ENCODE measurements at places on chromosomes 11 and 22.
A peak's percentile ranks its signal among the peaks of the same experiment; 100 is the strongest.

GRCh38 chr11:13952668-13953067, 9.9 kb upstream of the SPON1 start:
- DNase-seq: no peak

- no peak for DNase-seq
These were observed 69.5 kb downstream of the ZNRF3 start for GRCh38 chr22:28952857-28953256.

DNA sequence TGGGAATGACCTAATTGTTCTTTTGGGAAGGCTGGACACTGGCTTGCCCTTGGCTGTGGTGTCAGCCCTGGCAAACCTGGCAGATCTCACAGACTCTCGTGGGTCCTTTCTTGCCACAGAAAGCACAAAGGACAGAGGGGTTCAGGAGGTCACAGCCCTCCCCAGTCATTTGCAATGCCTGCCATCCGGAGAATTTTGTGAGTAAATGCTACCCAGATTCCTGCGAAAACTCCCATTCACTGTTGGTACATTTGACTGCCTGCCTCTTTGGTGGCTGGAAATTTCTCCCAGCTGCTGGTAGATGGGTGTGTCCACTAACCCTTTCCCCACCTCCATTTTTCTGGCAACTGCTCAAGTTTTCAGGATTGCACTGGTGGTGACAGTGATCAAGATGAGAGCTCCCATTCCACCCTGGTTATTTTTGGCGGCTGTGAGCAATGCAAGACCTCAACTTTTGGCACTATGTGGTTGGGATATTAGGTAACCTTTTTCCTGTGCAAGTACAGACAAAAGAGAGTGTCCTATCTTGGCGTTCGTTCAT, 155.7 kb downstream of the NAV2 start:
- DNase-seq: no peak

GRCh38 chr11:9203691-9204311, 61.3 kb downstream of the DENND5A start:
- DNase-seq: peak; percentile 26

DNA sequence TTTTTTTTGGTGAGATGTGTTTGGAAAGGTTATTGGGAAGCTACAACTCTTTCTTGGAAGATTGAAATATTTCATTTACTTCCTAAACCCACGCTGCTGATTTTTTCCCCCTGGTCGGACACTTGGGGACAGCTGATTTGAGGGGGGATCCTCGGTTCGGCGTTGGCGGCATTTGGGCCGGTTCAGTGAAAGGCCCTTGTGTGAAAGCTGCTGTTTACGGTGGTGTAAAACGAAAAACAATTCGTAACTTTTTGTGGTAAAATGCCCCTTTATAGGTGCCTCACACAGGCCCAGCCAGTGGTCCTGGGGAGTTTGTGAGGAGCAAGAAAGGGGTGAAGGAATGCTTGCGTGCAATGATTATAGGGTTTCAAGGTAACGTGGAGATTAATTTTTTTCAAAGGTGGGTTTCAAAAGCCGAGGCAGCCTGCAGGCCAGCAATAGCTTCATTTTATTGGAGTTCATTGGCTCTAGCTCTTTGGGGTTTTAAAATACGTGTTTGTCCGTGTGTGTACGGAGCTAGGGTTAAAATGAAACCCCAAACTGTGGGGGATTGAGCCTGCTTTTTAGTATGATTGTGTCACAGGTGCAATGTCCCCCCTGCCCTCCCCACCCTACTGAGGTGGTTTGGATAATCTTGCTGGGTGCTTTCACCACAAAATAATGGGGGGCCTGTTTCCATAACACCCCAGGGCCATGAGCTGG, 77.2 kb upstream of the PPARA start:
- DNase-seq: no peak

GRCh38 chr11:44471603-44472002, 93.9 kb upstream of the CD82 start:
- no peak for DNase-seq

DNA sequence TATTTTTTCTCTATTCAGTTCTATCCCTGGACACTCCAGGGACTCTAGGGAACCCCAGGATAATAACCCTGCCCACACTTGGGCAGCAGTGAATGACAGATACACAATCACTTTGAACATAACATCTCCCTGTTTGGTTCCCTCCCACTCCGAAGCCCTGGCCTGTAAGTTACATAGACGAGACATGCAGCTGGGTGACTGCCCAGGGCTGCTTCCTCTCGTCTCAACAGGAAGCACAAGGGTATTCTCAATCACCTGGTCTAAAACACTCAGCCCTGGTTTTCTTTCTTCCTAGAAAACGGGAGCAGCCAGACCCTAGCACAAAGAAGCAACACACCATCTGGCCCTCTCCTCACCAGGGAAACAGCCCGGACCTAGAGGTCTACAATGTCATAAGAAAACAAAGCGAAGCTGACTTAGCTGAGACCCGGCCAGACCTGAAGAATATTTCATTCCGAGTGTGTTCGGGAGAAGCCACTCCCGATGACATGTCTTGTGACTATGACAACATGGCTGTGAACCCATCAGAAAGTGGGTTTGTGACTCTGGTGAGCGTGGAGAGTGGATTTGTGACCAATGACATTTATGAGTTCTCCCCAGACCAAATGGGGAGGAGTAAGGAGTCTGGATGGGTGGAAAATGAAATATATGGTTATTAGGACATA, 19.4 kb downstream of the LAYN start:
- no peak for DNase-seq

GRCh38 chr11:7775689-7776088, 21.1 kb downstream of the OR5P2 start:
- no peak for DNase-seq

GRCh38 chr11:32894149-32894827, 1.7 kb downstream of the QSER1 start:
- DNase-seq: no peak

DNA sequence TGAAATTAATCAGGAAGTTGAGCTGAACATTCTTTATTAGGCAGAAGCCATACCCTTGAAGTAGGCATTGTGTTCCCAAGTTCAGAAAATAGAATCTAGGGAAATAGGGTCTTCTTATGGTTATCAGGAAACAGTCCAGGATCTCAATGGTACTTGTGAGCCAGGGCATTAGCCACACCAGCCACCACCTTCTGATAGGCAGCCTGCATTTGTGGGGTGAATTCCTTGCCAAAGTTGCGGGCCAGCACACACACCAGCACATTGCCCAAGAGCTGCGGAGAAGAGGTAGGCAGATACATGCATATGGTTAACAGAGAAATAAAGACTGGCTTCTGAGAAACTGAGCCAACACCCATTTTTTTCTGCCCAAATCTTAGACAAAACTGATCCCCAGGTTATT, 1.5 kb downstream of the HBD start:
- DNase-seq: no peak

GRCh38 chr11:48108231-48109045, 108.2 kb upstream of the OR4B1 start:
- no peak for DNase-seq

DNA sequence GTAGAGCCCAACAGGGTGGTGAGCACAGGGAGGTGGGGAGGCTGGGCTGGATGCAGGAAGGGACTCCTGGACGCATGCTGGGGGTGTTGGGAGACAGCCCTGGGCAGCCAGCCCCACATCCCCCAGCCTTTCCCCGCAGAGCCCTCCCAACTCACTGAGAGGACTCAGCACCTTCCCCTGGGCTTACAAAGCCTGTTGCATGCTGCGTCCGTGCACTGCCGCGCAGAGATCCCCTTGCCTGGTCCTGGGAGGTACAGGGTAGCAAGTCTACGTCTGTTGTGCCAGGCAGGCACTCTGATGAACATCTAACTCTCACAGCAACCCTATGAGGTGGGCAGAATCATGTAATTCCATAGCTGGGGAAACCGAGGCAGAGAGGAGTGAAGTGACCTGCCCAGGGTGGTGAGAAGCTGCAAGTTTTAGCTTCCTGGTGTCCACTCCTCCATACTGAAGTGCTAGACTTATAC, 33.9 kb upstream of the TCF20 start:
- DNase-seq: no peak

DNA sequence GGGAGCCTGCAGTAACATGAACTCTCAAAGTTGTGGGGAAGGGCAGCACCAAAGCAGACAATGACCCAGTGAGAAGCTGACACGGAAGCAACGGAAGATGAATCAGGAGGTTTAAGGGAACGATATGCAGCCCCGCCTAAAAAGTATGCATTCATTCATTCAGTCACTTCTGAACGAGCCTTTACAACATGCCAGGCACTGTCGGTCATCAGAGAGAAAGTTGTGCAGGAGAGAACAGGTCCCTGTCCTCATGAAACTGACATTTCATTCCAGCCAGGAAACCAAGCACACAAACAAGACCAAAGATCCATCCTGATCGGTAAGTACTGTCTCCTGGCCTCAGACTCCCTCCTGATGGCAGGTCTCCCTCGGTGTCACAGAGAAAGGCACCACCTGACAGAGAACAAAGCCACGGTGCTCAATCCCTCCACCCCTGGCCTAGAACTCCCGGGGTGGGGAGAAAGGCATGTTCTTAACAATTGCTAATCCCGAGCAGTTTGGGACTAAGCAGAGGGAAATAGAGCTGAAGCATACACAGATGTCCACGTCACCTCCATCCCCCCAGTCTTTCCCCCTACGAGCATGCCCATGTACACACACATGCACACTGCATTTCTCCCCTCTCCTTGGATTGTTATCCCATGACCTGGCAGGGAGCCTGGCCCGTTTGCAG, 49.3 kb downstream of the LRFN4 start:
- no peak for DNase-seq

- DNase-seq: no peak
These were observed 27.6 kb downstream of the SCN4B start for GRCh38 chr11:118124929-118125535.

- peak; percentile 53 for DNase-seq
These were observed 889 bp downstream of the PLAAT4 start for GRCh38 chr11:63537293-63538101.

GRCh38 chr11:45803971-45804760, 783 bp upstream of the SLC35C1 start:
- no peak for DNase-seq

- DNase-seq: peak; percentile 57
These were observed 842 bp downstream of the HEPACAM start for GRCh38 chr11:124934862-124935547.

DNA sequence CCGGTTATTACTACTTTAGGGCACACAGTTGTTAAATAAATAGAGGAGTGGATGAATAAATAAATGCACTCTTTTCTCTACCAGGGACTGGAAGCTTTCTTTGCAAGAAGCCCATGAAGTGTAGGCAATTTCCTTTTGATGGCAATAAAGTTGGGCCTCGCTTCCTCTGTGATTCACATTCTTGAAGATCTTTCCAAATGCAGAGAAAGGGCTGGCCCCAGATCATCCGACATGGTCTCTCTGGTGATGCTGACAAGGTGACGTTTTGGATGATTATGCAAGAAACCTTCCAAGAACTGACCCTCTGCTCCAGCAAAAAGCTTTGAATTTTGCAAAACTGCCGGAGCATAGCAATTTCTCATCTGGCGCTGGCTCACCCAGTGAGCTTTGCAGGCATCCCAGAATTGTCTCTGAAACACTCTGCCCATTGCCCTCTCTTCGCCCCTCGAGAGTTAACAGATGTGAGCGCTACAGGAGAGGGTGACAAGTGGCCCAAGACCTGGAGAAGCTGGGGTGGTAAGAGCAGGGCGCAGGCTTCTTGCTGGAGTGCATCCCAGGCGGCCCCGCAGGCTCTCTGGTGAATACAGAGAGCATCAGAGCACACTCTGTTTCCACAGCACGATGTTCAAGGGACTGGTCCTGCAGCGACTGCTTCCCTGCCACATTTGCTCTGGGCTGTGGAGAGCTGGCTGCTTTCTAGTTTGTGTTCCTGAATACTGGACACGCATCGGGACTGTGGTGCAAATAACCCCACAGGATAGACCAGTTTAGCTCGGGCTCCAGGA, 11.5 kb upstream of the IFT27 start:
- DNase-seq: no peak

GRCh38 chr11:74133436-74133835, 37.4 kb downstream of the C2CD3 start:
- no peak for DNase-seq

GRCh38 chr11:77558380-77558779, 31.4 kb upstream of the AQP11 start:
- DNase-seq: no peak

DNA sequence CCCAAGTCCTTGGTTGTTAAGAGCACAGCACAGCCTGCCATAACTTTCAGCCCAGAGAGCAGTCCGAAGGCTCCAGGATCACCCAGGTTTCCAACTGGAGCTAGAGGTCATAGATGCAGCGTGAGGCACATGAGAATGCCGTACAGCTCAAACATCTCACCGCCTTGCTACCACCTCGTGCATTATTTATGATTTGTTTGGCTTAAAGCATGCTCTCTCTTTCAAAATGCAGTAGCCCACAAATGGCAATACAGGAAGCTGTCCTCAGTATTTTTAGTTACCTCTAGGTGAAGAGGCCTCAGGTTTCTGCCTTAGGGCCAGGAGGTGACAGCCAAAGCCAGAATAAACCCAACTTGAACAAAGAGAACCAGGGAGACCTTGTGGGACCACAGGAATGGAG, 14.4 kb downstream of the SCN3B start:
- no peak for DNase-seq

DNA sequence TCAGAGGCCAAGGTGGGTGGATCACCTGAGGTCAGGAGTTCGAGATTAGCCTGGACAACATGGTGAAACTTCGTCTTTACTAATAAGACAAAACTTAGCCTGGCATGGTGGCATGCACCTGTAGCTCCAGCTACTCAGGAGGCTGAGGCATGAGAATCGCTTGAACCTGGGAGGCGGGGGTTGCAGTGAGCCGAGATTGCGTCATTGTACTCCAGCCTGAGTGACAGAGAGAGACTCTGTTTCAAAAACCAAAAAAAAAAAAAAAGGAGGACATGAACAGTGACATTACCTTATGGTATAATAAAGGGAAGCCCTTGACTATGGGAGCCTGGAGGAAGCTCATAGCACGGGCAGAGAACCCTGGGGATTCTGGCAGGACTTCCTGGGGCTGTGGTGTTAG, 16.5 kb upstream of the PLEKHB1 start:
- DNase-seq: no peak

DNA sequence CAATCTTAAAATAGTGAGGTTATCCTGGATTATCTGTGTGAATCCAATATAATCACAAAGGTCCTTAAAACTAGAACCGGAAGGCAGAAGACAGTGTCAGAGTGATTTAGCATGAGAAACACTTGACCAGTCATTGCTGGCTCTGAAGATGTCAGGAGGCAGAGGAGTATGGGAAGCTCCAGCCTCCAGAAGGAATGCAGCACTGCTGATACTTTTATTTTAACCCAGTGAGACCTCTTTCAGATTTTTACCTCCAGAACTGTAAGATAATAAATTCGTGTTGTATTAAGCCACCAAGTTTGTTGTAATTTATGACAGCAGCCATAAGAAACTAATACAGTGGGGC, 134.4 kb upstream of the ZC3H12C start:
- DNase-seq: no peak

DNA sequence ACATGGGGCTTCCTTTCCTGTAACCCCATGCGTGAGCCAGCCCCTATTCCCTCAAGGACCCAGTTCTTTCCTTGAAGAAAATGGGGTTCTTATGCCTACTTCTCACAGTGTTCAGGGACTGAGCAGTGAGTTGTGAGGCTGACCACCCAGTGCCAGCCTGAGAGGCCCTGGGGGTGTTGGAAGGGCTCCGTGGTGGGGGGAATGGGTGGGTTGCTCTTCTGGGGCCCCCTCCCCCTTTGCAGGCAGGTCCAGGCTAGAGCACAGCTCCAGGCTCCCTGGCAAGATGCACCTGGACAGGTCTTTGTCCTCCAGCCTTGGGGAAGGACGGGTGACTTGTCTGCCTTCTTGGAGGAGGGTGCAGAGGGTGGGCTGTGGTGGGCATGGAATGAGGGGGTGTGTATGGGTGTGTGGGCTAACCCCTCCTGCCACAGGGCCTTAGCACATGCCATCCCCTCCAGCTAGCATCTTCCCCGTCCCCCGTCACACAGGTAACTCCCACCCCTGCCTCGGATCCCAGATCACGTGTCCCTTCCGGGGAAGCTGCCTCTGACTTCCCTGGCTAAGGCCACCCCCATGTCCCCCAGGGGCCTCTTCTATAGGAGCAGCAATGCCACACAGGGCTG, 64.6 kb downstream of the MYEOV start:
- DNase-seq: no peak
